ENCODE measurements at places on chromosomes 6 and 20.

DNA sequence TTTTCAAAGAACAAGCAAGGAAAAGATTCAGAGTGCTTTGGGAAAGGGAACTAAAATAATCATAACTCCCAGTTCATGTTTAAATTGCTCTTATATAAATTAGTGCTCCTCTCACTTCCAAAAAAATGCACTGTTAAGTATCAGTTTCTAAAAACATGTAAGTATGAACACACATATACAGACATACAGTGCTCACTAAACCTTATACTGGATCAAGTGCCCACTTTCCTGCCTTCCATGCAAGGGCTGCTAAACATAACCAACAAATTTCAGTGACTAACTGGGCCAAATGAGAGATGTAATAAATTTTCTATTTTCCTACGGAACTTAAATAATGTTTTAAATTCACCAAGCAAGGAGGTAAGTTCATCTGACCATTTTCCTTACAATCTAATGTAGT is 6.4 kb downstream of the TFAP2A start:
- no peak for DNase-seq

DNA sequence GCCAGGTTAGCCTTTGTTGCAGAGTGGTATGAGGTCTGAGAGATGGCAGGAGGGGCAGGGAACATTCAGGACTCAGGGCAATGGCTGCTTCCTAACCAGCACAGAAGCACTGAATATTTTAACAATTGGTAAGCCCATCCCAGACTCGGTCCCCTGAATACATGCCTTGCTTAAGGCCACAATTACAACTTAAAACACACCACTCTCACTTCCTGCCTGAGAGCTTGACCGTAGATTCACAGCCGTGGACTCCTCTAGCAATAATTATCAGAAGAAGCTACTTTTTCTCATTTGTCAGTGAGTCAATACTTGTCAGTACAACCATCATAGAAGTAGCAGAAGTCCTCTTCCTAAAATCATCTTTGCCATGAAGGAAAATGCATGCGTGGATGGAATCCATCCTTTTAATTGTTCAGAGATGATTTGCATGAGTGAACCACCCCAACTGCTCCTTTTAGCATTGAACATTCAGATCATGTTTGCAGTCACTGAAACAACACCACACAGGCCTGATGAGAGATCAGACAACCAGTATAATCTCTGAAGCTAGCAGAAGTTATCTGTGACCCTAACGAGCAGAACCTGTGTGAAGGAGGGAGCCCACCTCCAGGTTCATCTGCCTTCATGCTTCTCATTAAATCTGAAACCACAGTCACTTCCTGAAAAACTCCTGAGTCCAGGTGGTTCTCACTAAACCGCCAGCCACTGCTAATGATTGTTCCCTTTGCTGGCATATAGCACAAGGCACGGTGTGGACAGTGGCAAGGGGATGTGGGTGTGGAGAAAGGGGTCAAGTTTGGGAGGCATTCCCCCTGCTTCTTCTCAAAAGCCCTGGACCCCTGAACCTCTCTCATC is 333.9 kb upstream of the CNR1 start:
- DNase-seq, result no peak

- DNase-seq, result no peak
Observed at GRCh38 chr6:71031912-71032311, 75.1 kb upstream of the B3GAT2 start.

DNA sequence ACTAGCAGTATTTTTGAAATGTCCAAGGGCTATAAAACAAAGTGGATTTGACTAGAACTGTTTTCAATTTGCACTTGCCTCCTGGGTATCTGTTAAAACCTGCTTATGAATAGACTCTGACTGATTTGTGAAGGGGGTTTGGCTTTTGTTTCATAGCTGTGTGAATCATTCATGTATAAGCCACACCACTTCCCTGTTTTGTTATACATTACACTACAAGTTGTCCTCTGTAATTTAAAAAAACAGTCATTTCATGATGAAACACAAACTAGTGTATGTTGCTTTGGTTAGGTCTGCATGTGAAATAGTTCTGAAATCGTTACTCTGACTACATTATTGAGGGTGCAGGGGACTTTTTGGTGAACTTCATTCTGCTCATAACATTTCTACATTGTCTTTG is 121.7 kb downstream of the NKAIN2 start:
- no peak for DNase-seq

DNA sequence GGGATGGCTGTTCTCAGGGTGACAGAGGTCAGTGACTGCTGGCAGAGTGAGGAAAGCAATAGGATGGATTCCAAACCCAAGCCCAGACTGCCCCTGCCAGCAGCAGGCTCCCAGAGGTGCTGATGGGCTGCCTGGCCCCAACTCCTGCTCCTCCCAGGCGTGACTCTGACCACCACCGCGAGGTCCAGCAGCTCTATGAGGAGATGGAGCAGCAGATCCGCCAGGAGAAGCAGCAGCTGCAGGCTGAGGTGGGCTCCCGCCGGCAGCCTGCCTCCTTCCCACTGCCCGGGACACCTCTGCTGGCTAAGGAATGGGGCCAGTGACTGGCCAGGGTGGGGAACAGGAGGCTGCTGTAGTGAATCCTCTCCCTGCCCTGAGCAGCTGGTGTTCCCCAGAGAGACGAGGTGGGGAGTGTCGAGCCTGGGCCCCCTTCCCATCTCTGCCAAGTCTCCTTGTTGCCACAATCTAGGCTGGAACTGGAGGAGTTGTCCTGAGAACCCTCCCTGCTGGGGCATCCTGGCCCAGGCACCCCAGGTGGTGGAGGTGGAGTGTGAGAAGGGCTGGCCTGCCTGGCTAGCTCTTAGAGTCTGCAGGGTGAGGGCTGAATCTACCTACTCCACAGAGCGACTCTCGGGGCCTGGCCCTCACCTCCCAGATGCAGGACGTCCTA is 20.4 kb downstream of the RAB44 start:
- DNase-seq, result no peak

DNA sequence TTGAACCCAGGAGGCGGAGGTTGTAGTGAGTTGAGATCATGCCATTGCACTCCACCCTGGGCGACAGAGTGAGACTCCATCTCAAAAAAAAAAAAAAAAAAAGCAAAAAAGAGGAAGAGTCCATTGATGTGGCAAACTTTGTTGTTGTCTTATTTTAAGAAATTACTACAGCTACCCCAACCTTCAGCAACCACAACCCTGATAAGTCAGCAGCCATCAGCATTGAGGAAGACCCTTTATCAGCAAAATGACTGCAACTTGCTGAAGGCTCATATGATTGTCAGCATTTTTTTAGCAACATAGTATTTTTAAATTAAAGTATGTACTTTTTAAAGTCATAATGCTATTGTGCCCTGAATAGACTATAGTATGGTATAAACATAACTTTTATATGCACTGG is 48.8 kb downstream of the ZFP64 start:
- no peak for DNase-seq

DNA sequence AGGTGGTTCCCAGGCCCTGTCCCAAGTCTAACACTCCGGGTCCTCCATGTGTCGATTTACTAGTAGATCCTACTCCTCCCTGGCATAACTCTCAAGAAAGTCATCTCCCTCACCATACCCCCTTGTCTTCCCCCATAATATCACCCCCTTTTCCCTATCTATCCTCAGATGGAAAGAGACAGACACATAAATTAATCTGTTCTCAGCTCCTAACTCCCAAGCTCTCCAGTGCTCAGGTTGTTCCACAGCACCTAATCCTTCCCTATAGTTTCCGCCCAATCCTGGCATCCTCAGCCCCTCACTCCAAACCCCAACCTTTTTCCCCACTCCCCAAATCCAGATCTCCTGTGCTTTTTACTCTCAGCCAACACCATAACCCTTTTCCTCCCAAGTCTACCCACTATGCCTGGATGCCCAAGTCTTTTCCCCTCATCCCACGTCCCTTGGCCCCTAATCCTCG is 808 bp downstream of the ILRUN start:
- DNase-seq, result no peak

DNA sequence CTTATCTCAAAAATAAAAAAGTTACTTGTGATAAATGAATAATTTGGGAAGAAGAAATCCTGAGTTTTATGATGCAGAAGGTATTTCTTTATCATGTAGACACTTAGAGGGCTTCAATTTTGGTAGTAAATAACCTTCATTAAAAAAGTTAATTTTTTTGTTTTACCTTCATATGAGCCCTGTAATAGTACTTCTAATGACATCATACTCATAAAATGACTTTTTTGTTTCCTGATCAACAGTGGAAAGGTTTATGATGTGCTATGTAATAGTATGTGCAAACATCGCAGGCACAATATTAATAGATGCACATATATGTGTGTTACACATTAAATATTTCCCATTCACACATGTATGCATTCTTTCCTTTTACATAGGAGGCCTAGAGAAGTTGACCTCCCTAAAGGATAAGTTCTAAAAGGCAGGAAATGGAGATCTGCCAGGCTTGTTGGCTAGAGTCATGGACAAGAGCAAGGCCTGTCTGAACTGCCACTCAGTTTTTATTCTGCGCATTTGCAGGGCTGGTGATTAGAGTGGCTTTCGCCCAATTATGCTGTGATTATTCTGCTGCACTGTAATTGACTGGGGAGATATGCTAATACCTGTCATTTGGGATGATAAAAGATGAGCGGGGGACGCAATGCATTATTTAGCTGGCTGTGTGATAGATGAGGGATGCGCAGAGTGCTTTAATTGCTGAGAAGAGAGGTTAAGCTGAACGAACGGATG is 272.6 kb downstream of the TMEM242 start:
- DNase-seq, result peak; percentile 91

DNA sequence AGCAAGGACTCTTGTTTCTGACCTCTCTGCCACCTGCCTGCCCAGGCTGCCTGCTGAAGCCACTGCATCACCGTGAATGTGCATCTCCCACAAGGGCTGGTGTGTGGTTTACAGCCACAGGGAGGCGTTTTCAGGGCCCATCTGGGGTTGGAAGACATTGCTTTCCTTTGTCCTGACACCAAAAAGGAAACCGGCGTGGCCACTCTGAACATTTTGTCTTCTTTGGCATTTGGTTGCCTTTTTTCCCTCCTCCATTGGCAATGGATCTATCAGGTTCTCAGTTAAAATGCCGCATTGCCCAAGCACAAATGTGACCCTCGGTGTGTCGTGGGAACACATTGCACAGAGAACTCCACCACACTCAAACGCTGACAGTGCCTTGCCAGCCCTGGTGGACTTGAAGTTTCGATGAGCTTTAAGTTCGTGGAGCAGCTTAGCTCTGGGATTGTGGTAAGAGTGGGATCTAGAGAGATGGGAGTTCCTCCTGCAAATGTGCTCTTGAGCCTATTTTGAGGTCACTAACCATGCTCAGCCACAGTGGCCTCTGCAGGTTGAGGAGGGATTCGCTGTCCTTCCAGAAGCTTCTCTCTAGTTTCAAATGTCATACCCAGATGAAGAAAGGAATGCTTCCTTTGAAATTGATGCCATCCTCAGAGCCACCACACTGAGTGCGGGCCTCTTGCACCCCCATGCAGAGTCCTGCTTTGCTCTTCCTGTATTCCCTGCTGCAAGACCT is 14.8 kb upstream of the PCK1 start:
- no peak for DNase-seq

- DNase-seq, result no peak
Observed at GRCh38 chr6:35084511-35085203, 56.5 kb downstream of the TCP11 start.

- DNase-seq, result no peak
Observed at GRCh38 chr6:169248521-169248971, 5.1 kb downstream of the THBS2 start.

DNA sequence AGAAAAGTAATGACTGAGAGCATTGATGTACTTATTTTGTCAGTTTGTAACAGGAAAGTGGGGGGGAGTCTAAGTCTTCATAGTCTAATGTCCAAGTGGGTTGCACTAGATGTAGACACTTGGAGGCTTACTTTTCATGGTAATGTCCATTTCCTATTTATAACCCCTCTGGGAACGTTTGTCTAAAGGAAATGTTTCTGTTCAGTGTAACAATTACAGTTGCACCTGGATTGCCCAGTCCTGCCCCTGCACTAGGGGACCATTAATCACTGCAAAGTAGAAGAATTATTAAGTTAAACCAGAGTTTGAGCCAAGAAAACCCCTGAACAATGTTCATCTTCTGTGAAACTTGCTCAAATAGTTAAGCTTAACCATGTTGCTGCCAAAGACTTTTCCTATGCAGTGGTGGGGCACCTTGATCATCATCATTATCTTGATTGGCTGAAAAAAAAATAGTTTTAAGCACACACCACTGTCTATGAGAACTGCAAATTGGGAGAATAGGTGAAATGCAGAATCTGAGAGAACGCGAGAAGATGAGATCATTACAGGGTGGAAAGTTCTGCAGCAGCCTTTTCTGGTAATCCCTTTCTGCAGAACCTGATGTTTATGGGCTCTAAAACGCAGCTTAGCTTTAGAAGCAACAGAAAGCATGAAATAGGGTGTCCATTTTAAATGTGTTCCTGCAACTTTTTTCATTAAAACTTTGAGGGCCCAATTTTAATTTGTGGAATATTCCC is 106.0 kb downstream of the ZNF217 start:
- no peak for DNase-seq

- no peak for DNase-seq
Observed at GRCh38 chr6:111769365-111770152, 103.7 kb downstream of the FYN start.

DNA sequence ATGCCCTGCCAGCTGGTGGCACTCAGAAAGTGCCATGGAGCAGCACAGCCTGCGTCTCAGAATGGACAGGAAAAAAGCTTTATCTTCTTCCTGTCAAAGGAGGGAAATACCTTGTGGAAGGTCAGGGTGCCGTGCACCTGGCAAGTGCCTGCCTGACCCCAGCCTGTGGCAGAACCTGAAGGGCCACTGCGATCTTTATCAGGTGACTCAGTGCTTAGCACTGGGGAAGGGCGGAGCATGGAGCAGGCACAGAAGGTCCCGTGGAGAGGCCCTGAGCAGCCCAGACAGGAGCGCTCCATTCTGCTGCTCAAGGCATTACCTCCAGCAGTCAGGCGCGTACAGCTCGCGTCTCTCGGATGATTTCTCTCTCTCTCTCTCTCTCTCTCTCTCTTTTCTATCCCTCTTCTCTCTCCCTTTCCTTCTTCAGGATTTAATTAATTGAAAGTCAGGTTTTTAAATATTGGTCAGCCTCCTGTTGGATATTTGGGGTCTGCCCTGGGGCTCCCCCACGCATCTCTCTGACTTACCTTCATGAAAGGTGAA is 31.7 kb downstream of the FOXC1 start:
- DNase-seq, result no peak

DNA sequence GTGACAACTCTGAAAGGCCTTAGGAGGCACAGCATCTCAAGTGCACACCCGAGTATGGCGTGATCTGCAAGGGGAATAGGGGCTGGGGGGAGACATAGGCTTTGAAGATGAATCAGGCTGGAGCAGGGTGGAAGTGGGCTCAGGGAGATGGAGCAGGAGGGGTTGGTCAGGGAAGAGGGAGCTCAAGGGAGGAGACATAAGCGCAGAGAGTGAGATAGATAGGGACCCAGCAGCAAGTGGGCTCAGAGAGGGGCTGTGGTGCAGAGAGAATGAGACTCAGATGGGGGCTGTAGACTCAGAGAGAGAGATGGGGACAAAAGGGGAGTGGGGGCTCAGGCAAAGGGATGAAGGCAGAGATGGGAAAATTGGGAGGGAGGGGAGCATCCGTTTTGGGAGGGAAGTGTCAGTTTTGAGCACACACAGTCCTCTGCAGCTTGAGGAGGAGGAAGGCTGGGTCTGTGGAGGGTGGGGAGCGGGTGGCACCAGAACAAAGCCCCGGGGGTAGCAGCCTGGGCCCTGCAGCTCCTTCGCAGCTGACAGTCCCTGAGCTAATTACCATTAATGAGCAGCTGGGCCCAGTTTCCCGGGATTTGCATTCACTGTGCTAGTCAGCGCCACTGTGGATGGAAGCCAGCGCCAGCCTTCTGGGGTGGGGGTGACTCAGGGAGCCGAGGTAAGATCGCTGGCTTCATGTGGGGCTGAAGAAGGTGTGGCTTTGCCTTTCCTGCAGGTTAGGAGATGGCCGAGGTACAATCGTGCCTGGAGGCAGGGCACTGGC is 18.7 kb downstream of the SRXN1 start:
- DNase-seq, result peak; percentile 50

Data from NCI-H1105 (cell line).